ENCODE measurements at places on chromosomes 6 and 20.
A peak's percentile ranks its signal among the peaks of the same experiment; 100 is the strongest.

- DNase-seq, result peak; percentile 25
Measured at GRCh38 chr20:58233881-58234528, 5.6 kb upstream of the ANKRD60 start.

DNA sequence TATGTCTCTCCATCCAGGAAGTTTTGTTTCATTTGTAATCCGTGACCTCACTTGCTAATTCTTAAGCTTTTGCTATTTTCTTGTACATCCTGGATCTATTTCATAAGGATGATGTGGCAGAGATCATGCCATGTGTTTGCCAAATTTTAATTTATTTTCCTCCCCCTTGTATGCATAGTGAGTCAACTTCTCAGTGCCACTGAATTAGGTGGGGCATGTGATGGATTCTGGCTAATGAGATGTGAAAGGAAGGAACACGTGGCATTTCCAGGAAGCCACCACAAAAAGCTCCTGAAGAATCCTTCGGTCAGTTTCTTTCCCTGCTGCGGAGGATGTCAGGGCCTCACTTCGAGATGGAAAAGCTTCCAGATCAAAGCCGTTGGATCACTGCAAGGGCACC lies 86.2 kb upstream of the PRL start:
- DNase-seq, result no peak

DNA sequence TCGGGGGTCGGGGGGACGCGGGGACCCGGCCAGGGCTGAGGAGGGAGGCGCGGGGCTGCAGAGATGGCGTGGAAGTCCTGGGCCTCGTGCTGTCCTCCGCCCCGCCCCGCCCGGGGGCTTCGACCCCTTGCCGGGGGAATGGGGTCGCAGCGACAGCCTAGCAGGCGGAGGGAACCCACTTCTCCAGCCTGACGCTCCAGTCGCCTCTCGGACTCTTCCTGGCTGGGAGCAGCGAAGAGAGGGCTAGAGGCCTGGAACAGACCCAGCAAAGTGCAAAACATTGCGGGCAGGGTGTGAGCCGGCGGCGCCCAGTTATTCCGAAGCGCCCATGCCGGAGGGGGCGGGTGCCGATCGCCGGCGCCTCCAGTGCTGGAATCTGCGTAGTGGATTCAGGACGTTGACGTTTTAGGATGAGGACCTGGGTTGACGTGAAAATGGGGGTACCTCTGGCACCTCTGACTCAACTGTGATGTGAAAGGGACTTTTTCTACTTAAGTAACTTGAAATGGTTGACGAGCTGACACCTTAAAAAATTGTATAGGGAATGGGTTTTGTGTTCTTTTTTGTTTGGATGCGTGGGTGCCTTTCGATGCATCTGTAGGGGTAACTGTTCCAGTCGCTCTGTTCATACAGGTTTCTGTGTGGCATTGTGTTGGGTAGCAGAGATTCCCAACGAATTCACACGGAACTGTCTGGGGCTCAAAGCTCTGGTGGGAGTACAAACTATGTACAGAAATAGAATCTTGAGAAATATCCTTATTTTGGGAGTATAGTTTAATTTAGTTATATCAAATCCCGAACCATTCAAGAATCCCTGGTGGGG lies 1.4 kb downstream of the SLC35F1 start:
- DNase-seq, result no peak

GRCh38 chr6:47032974-47033765 lies 9.0 kb downstream of the ADGRF1 start:
- no peak for DNase-seq

- peak; percentile 22 for DNase-seq
Measured at GRCh38 chr6:56843476-56844349, 111.2 kb upstream of the BEND6 start.

- DNase-seq, result no peak
Measured at GRCh38 chr20:6583134-6583738, 184.2 kb upstream of the BMP2 start.

DNA sequence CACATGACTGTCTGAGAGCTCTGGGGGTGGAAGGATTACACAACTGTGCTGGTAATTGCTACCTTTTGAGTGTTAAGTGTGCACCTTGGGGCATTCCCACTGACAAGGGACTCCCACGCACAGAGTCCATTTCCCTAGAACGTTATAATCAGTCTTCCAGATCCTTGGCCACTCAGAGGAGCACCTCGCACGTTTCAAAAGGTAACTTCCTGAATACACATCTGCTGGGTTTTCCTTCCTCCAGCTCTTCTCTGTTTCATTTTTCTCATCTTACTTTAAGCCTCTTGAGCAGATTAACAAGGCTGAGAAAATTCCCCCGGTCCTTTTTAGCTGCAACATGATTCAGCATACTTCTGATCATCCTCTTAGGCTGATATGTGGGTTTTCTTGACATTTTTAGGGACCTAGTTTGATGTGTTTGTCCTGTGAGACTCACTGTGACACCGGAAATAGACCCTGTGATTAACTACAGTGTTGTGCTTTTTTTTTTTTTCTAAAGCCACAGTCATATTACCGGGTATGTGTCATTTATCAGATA lies 98.4 kb upstream of the DUSP22 start:
- no peak for DNase-seq

GRCh38 chr6:137547601-137548000 lies 53.4 kb upstream of the OLIG3 start:
- no peak for DNase-seq

- peak; percentile 61 for DNase-seq
Measured at GRCh38 chr6:45714741-45715507, 300.7 kb downstream of the CLIC5 start.

GRCh38 chr20:46549188-46549972 lies 1.1 kb downstream of the OCSTAMP start:
- DNase-seq, result no peak

GRCh38 chr20:25064561-25065071 lies 6.7 kb upstream of the ACSS1 start:
- DNase-seq, result no peak

DNA sequence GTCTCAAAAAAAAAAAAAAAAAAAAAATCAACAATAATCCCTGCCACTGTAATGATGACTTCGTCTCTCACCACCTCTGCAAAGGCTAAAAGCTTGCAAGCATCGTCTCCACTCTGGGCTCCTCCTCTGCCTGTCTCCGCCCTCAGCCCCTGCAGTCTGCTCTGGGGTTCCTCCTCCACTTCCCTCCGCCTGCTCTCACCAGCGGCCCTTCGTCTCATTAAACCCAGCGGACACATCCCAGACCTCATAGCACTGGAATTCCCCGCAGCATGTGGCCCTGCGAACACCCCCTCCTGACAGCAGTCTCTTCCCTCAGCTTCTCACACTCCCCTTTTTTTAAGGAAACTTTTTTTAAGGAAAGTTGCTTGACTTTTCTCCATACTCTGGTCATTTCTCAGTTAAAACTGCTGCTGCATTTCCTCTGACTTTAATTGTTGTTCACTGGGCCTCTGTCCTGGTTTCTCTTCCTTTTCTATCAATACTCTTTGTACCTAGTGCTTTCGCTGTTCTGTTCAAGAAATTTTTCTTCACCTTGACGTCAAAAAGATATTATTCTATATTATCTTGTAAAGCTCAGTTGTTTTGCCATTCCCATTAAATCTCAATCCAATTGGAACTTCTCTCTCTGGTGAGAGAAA lies 70.9 kb upstream of the PLEKHG1 start:
- DNase-seq, result no peak

DNA sequence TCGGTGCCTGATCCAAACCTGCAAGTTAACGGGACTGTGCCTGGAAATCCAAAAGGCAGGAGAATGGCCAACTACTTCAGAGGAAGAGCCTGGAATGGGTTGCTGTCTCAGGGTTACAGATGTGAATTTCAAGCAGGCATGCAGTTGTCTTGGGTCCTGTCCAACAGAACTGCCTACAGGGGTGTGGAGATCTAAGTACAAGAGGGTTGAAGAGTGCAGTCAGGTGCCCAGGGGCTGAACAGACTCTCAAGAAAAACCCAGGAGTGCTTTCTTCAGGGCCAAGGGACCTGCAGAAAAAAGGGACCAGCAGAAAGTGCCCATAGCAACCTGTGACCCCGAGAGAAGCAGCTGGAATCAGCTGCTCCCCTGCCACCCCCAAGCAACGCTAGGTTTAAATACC lies 71.0 kb downstream of the PREP start:
- DNase-seq, result no peak

- DNase-seq, result no peak
Measured at GRCh38 chr6:138607478-138608433, 108.5 kb upstream of the NHSL1 start.

GRCh38 chr20:32586291-32586690 lies 1.2 kb upstream of the NOL4L start:
- no peak for DNase-seq

DNA sequence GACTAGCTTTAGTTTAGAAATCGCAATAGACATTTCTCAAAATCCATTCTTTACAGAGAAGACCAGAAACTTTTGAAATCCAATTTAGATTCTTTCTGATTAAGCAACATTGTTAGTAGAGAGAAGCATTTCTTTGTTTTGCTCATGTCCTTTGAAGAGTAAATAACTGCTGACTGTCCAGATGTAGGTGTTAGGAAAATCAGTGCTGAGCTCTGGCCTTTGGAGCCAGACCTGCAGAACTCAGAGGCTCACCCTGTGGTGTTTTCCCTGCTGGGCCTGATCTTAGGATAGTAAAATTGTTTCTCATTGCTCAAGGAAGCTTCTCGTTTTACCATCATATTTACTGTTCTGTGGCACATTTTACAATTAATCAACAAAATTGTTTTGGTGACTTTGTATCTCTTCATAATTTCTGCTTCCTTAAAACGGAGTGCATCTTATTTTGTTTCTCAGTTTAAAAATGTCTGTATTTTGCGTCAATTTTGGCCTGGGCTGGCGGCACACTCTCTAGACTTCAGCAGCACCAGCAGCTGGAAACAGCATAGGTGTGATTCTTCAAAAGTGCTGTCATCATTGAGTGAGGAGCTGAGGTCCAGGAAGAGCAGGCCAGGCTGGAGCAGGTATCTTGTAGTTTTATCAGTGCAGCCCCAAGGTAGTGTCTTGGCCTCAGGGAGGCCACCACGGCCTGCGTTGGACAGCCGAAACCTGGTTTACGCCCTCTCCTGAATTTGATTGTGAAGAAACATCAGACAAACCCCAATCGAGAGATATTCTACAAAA lies 8.3 kb upstream of the ZDHHC14 start:
- no peak for DNase-seq

- no peak for DNase-seq
Measured at GRCh38 chr20:16020971-16021370, 552.3 kb downstream of the KIF16B start.

GRCh38 chr20:38649275-38649891 lies 47.8 kb downstream of the ARHGAP40 start:
- DNase-seq, result no peak

- DNase-seq, result no peak
Measured at GRCh38 chr20:17616480-17617211, 46.8 kb downstream of the DSTN start.

- DNase-seq, result no peak
Measured at GRCh38 chr6:20448828-20449227, 47.1 kb downstream of the E2F3 start.

DNA sequence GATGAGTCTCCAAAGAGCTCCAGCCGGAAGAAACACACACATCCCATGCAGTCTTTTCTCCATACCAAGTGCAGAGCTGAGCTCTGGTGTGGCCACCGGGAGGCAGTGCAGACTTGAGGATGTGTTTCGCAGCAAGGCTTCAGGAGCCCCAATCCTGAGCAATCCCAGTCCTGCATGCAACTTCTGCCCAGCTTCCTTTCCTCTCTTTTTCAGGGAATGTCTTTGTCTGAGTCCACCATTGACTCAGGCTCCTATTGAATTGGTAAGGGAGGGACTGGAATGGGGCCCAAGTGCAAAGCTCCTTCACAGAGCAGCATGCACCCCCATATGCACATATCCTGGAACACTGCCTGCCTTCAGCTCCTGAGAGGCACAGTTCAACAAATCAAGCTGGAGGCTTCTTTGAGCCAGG lies 50.5 kb upstream of the ASIP start:
- DNase-seq, result peak; percentile 4

DNA sequence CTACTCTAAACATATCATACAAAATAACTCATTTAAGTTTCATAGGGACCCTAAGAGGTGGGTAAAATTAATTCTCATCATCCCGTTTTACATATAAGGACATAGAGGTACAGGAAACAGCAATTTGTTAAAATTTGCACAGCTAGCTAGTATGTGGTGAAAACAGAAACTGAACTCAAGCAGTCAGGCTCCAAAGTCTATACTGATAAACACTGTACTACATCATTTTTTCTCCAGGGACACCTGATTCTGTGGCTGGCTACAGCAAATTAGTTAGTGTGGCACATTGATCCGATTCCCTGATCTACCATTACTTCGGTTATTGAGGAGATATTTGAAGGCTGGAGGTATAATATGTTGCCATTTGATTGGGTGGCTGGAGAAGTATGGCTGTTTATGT lies 36.2 kb upstream of the E2F3 start:
- no peak for DNase-seq

- no peak for DNase-seq
Measured at GRCh38 chr6:89372506-89372901, 20.0 kb upstream of the UBE2J1 start.

- DNase-seq, result no peak
Measured at GRCh38 chr20:54820392-54820791, 345.0 kb downstream of the DOK5 start.

- DNase-seq, result peak; percentile 25
Measured at GRCh38 chr20:62980970-62981369, 25.8 kb downstream of the BHLHE23 start.

DNA sequence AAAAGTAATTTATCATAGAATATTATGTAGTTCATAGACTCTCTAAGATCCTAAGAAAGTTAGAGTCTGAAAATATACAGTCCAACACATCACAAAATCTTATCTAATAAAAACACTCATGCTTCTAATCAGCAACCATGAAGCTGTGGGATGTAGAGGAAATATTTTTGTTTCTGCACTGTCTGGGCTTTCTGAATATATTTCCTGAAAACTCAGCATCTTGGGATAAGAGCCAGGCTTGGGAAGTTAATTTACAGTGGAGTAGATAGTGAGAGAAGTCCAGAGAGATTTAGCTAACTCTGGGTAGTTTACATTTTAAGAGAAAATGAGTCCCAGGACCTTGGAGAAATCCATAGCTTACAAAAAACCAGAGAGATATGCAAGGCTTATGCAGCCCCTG lies 150.4 kb upstream of the BMP5 start:
- no peak for DNase-seq

GRCh38 chr6:112701201-112701600 lies 354.1 kb downstream of the RFPL4B start:
- no peak for DNase-seq

DNA sequence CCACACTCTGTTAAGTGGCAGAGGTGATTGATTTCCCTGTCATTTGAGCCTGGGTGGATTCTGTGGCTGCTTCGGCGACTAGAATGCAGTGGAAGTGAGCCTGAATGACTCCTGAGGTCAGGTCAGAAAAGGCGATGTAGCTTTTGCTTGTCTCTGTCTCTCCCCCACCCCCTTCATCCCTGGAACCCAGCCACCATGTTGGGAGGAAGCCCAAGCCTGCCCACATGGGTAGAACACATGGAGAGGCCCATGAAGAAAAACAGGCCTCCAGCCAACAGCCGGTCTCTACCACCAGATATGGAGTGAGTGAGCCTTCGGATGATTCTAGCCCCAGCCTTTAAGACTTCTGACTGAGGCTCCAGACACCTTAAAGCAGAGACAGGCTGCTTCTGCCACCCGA lies 181.0 kb downstream of the TFAP2C start:
- DNase-seq, result no peak

GRCh38 chr6:47246551-47246950 lies 63.2 kb downstream of the TNFRSF21 start:
- no peak for DNase-seq
